ENCODE measurements at places on chromosomes 12 and 14.

DNA sequence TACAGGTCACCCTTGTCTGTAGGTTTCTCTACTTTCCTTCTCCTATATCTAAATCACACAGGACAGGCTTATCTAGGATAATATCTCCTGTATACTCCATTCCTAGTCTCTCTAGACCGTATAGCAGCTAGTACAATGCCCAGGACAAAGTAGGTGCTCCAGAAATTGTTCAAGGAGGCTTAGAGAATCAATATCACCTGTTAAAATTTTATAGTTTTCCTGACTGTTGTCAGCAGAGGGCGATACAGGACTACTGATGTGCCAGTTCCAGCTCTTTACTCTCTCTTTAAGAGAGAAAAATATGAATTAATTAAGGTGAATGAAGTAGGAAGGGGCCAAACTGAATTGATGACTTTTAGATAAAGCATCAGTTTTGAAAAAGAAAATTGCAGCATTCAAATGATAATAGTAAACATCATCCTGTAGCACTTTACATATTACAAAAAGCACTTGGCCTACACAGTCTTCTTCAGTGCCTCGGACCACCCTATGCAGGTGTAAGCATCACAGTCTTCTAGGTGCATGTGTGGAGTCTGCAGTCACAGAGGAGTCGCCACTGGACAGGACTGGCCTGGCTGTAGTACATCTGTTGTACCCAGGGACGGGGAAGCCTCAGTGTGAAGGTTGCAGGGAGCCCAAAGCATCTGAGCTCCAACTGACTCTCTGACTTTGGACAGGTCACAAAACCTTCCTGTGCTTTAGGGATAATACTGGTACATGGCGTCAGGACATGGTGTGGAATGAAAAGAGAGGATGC lies 61.9 kb upstream of the MAX start:
- no peak for DNase-seq

GRCh38 chr14:101351146-101351545 lies 210.1 kb upstream of the DIO3 start:
- DNase-seq = no peak

- DNase-seq = no peak
Measured at GRCh38 chr12:70305794-70306193, 60.3 kb upstream of the KCNMB4 start.

- DNase-seq = no peak
Measured at GRCh38 chr14:100504372-100505078, 82.7 kb downstream of the BEGAIN start.

DNA sequence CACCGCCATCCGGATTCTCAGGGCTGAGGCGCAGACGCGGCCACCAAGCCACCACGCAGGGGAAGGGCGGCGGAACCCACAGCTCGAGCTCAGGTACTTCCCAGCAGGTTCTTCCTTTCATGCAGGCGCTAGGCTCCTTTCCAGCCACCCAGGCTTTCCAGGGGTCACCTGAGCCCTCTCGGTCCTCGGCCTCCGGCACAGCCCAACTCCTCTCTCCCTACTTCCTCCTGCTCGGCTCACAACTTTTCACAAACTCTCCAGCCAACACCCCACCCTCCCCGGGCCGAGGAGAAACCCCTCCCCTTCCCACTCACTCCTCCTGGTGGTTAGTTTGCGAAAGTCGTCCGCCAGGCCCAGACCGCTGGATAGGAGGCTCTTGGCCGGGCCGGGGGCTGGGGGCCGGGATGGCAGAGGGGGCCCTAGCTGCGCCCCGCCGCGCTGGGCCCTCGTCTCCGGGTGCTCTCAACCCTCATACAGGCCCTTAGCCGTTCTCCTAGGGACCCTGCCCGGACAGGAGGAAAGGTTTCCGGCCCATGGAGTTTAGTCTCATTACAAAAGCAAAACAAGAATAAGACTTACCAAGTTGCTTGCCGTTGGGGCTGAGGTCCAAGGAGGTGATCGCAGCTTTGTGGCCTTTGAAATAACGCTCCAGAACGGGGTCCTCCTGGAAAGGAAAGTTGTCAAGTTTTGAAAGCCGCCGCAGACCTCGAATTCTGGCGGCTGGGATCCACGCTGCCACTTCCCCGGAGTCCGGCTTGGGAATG lies at the start of gene GALNT4:
GALNT4 (minus strand) TSS at position 256 of the 764 bp plus-strand sequence; CDS start at position 9, 247 bp downstream.
- DNase-seq = peak; percentile 31

DNA sequence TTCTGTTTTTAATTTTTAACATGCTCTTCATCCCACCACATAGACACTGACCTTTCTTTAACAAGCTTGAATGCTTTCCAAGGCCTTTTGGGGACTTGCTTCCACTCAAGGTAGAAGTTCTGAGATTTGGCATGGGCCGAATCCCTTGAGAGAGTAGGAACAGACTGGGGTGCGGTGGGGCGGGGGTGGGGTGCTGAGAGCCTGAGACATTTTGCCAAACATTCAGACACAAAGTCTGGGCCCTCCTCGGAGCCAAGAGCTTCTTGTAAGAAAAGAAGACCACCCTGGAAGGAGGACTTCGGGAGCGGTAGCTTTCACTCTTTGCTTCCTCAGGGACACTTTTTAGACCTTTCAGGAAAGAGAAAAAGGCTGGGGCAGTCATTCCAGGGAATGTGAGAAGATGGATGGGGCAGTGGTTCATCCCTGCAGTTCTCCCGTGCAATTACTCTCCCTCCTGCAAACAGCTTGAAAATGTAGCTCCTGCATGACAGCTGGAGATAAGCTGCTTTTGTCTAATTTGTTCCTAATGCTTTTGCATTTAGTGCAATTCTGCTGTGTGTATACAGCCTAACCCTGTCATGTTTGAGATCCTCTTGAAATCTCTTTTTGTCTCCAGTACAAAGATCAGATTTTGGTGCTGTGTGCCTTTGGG lies 16.3 kb upstream of the MYO1H start:
- no peak for DNase-seq

- no peak for DNase-seq
Measured at GRCh38 chr12:92078167-92079053, 67.2 kb downstream of the BTG1 start.

- DNase-seq = no peak
Measured at GRCh38 chr14:98959410-98959809, 312.6 kb downstream of the BCL11B start.

GRCh38 chr12:3752741-3753486 lies at the start of gene CRACR2A:
Gene CRACR2A, minus strand, starts transcription at chr12:3753109. Its CDS starts 56,110 bp downstream, at chr12:3696999.
- no peak for DNase-seq

- DNase-seq = no peak
Measured at GRCh38 chr14:88552876-88553275, 1.9 kb downstream of the PTPN21 start.

DNA sequence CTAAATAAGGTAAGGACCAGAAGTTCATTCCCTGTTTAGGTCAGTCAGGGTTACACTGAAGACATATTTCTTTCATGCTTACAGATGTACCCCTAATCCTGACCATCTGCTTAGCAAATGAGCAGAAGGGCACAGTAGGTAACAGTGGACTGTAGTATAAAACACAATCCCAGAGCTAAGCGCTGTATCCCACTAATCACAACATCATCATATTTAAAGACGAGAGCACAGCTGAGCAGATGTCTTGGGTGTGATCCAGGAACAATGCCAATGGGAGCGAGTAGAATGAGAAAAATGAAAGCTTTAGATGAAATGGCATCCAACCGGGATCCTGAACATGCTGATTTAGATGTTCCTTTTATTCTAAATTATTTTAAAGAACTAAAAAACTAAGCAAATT lies 213.4 kb downstream of the CCER1 start:
- no peak for DNase-seq

- DNase-seq = no peak
Measured at GRCh38 chr12:12086362-12086761, 15.6 kb downstream of the BCL2L14 start.

DNA sequence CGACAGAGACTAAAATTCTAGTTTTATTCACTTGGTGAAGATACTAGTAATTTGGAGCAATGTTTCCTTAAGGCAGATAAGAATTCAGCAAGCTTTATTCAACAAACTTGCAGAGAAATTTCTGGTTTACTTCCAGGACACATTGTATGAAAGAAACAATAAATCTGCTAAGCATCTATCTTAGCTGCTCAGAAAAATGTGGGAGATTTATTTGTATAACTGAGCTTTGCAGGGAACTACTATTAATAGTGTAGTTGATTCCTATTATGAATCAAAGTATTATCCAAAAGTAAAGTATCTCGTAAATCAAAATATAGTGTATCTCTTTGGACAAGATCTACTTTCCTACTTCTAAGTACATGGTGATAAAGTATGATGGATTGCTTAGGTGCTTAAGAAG lies 239.4 kb upstream of the TMTC1 start:
- DNase-seq = no peak

GRCh38 chr12:107035733-107036132 lies 48.8 kb upstream of the MTERF2 start:
- no peak for DNase-seq

DNA sequence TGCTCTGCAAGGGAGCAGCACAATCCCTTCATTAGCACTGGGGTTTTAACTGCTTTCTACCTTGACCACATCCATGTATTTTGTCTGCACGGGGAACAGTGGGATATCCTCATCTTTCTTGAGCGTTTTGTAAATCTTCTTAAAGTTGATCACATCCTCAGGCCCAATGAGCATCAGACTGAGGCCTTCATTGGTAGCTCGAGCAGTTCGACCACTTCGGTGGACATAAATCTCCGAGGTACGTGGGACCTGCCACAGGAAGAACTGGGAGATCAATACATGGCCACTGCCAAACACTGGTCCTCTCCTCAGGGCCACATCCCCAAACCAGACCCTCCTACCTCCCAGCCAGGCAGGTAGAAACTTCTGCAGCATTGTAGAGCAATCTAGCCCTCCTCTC lies 26.1 kb downstream of the DDX24 start:
- no peak for DNase-seq

- peak; percentile 70 for DNase-seq
Measured at GRCh38 chr12:59086126-59086525, 165.8 kb upstream of the LRIG3 start.

DNA sequence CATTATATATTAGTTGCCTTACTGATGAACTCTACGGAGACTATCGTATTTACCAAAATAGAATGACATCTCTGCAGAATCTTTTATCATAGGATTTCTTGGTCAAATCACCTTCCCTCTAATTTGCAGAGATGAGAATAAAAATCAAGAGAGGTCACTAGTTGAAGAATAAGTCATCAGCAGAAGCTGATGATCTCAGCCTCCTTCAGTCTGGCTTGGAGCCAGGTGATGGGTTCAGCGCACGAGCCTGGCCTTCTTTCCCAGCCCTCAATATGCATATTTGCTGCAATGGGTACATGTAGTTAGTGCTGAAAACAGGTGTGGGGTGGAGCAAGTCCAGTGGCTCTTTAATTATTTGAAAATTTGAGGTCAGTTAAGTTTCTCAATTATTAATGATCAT lies 19.2 kb upstream of the EMP1 start:
- no peak for DNase-seq

All from NCI-H2029 (cell line).